Neural crest cell (in vitro differentiated cells): ENCODE measurements at places on chromosomes 5 and 9. TPM values are rescaled to one million over a fixed set of nuclear protein-coding genes. Genes with fewer than 3 reads are reported as not detected.

SPATA6L gene
- 0.44 and 1.3 TPM in 2 replicates for total RNA-seq

- DNase-seq, result no peak
Measured at GRCh38 chr5:98175474-98175873, 598.0 kb upstream of the RGMB start.

SPINK6 gene
- total RNA-seq, result not detected in 2 replicates

LIX1 gene
- total RNA-seq, result 19.1 and 19.7 TPM in 2 replicates

HTR1A gene
- not detected in 2 replicates for total RNA-seq

SOX30 gene
- total RNA-seq, result not detected in 2 replicates

- DNase-seq, result no peak
Measured at GRCh38 chr5:139226131-139226530, 28.0 kb upstream of the SIL1 start.

FABP6 gene
- total RNA-seq, result 1.3 and 1.5 TPM in 2 replicates

IGFBPL1 gene
- total RNA-seq, result 58.9 and 63.8 TPM in 2 replicates

GRXCR2 gene
- not detected in 2 replicates for total RNA-seq

DNA sequence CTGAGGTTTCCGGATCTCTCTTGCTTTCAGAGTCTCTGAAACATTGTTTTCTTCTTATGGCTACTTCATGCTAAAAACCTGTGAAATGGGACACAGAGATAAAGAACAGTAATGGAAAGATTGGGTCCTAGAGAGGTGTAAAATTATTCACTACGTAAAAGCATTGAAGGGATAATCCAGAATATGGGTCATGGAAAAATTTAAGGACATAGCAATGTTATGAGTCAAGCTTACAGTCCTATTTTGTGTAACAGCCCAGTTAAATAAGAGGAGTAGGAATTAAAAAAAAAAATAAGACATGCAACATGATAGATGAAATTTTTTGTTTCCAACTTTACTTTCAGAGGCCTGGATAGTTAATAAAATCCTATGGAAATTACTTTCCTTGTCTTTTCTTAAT is 61.9 kb upstream of the ELL2 start:
- no peak for DNase-seq

GRCh38 chr5:39758426-39758825 is 333.6 kb upstream of the DAB2 start:
- no peak for DNase-seq

- DNase-seq, result no peak
Measured at GRCh38 chr9:3976865-3977613, 322.8 kb downstream of the GLIS3 start.
